ENCODE measurements at places on chromosomes 7 and 10.

DNA sequence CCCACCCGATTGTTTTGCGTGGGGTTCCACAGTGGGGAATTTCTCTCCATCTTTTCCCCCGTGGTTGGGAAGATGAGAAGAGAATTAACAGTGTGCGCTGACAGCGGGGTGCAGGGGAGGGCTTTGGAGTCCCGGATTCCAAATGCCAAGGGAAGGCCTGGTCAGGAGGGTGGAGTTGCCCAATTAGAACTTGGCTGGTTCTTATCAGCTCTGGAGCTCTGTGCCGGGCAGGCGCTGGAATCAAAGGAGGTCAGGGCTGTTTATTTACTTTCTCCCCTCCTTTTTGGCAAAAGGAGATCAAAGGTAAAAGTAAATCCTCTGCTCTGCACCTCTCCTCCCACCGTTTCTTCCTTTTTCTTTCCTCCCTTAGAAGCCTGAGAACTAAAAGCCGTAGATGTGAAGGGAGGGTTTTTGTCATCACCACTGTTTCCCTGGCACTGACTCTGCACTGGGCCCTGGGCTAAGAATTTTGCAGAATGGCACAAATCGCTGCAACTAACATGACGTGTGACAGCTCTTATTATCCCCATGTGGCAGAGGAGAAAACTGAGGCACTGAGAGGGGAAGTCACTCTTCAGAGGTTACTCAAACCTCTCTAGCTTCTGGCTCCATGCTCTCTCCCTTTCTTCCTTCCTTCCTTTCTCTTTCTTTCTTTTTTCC, 95.2 kb upstream of the ZNF716 start:
- DNase-seq, result no peak

GRCh38 chr10:92972066-92972870, 88.3 kb upstream of the CYP26C1 start:
- DNase-seq, result no peak

- DNase-seq, result no peak
Observed at GRCh38 chr10:63268149-63268797, 135.1 kb downstream of the NRBF2 start.

DNA sequence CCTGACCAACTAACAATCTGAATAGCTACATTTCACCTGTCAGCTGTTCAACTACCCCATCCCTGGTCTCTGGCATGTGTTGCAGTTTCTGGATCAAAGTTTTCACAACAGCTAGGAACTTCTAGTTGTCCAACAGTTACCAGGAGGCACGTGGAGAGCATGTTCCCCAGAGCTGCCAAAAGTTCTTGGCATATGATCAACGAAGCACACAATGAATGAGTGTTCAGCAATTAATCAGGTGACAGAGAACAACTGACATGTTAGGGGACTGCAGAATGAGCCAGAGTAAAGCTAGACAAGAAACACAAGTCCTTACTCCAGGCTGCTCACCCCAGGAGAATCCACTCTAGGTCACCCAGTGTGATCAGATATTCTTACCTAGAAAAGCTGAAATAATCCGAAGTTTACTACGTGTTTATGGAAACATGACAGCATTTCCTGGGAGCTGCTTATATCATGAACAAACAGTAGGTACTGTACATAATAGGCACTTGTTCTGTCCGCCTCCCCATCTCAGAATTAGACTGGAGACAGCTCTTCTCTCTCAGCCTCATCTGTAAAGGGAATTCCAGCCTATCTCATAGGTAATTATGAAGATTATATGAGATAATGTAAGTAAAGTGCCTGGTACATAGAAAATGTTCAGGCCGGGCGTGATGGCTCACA, 50.6 kb downstream of the ZNF438 start:
- DNase-seq, result no peak

GRCh38 chr7:8536431-8536830, 103.0 kb downstream of the NXPH1 start:
- no peak for DNase-seq

DNA sequence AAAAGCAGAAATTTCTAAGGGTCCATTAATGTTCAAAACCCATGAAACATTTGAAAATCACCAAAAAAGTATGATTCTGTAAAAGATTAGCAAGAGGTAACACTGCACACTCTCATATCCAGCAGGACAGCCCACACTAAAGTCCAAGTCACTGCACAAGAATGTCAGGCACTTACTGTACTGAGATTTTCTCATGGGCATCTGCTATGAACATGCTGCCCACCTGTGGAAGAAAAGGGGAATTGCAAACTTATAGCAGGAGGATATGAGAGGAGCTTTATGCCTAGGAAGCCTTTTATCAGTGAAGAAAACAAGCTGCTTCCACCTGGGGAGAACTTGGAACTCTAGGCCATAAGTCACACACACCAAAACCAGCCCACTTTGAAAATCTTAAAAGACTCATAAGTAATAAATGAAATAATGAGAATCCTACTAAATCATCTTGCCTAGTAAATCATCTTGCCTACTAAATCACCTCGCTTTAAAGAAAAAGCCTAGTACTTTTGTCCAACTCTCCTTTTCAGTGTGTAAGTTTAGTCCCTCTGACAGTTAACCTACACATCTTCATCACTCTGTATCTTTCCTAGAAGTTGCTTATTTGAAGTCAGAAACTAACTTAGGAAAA, 46.1 kb downstream of the ARMH3 start:
- peak; percentile 49 for DNase-seq

- DNase-seq, result no peak
Observed at GRCh38 chr7:69656890-69657289, 58.6 kb downstream of the AUTS2 start.

DNA sequence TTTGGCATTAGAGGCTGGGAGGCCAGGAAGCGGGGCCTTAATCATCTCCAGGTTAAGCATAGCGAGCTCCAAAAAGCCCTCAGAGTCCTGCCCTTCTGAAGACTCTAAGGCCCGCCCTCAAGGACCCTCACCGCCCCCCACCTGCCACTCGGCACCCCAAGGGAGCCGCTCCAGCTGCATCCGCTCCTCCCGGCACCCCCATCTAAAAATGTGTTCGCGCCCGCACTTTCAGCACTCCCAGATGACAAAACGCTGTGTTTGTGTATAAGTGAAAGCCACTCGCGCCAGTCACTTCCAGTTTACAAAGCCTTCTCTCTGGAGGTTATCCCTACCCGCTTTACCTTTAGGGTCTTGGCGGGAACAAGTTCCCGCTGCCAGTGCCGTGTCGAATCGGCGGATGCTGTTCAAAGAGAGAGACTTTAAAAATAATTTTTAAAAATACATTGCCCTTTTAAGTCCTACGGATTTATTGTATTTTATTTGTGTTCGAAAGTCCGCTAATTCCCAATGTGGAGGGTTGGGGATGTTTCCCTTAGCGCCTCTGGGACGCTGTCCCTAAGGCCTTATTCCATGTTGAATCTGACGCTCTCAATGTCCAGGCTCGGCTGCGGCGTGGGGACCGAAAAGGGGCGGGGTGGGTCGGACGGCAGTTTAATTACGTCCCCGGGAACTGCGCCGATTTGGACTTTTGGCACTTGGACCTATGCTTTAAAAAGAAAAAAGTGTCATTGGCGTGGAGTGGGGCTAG, at the start of the genes DCLRE1A and NHLRC2:
TSS of gene DCLRE1A (minus strand) at position 70 of the 748 bp plus-strand sequence. CDS start 900 bp downstream, outside the sequence.
TSS of gene NHLRC2 (plus strand) at position 649 of the 748 bp plus-strand sequence. CDS start 212 bp downstream, outside the sequence.
- peak; percentile 78 for DNase-seq

GRCh38 chr10:70355051-70356021, 27.1 kb downstream of the LRRC20 start:
- no peak for DNase-seq

- DNase-seq, result no peak
Observed at GRCh38 chr10:79404231-79404609, 41.2 kb downstream of the ZCCHC24 start.

DNA sequence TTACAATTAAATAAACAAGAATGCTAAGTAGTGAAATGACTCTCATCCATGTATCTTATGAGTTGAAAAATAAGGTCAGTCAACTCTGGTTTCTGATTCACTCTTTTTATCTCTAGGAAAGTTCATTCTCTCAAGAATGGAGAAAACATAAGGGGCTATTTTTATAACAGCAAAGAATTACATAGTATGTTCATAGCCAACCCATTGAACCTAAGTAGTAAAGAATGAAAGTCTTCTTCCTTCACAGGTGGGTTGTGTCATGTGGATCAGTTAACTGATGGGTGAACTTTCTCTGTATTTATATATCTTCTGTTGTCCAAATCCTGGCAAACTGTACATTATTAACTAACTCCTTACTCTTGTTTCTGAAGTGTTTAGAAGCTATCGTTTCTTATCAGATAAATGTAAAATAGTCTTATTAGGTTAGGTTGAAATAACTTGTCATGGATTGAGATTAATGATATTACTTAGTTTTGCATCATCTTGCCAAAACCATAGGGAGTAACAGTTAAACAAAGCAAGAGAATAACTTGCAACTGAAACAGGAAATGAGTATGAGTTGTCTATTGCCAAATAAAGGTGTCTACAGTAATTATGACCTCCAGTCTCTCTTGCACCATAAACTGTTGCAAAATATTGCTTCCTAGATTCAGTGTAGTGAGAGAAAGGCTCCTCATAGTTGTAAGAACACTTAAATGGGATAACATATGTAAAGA, 86.8 kb downstream of the ANKRD7 start:
- no peak for DNase-seq

GRCh38 chr7:69878591-69878990, 280.3 kb downstream of the AUTS2 start:
- DNase-seq, result no peak

GRCh38 chr7:489876-490275, 29.8 kb downstream of the PDGFA start:
- peak; percentile 14 for DNase-seq

DNA sequence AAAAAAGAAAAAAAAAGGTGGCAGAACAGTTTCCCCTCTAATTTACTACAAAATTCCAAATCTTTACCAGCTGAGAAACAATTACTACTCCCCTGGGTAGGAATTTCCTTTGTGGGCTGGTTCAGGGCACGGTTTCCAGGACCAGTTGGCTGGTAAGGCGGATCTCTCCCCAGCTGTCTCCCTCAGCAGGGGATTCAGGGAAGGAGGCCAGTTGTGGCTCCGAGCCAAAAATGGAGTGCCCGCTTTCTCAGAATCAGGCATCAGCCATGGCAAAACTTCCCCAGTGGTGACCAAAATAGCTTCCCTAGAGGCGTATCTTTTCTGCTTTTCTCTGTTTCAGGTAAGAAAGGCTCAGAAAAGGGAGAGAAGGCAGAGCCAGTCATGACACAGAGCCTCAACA, 91.2 kb downstream of the ZNF22 start:
- DNase-seq, result peak; percentile 3

GRCh38 chr10:329361-330099, 194.3 kb downstream of the ZMYND11 start:
- DNase-seq, result peak; percentile 32

- peak; percentile 54 for DNase-seq
Observed at GRCh38 chr7:636396-636795, 90.1 kb upstream of the DNAAF5 start.

DNA sequence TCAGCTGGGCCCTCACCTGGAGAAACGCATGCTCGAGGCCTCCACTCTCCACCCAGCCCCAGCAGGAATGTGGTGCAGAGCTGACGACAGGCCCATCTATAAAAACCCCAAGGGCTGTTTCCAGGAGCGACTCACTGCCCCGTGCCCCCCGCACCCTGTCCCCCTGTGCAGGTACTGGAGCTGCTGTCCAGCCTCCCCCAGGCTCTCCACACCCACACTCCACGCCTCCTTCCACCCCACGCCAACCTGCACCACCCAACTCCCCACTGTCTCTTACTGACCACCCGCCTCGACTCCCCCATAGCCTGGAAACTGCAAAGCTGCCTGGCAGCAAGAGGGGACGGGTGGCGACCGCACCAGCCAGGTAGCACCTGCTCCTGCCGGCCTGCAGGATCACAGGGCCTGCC, 43.3 kb downstream of the DIP2C start:
- DNase-seq, result no peak

DNA sequence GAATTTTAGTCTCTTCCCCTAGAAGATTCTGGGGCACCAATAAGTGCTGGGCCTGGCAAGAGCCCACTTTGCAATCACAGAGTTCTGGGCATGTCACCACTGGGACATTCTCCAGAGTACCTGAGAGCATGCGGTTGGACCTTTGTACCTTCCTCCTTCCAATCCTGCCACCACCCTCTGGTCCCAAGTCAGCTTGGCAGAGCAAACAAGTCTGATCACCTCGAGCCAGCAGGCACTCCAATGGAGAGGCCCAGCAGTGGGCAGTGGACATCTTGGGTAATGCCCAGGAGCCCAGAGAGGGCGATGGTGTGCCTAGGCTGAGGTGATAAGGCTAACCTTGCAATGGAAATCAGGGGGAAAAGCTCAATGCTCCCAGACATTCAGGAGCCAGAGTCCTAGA, 43.4 kb downstream of the SH3PXD2A start:
- DNase-seq, result no peak

GRCh38 chr10:100803492-100803891, 58.1 kb downstream of the PAX2 start:
- no peak for DNase-seq

Data from NCI-H345 (cell line).